ENCODE measurements at places on chromosomes 7 and 10.

- no peak for DNase-seq
Measured at GRCh38 chr7:103577059-103577458, 131.1 kb upstream of the SLC26A5 start.

DNA sequence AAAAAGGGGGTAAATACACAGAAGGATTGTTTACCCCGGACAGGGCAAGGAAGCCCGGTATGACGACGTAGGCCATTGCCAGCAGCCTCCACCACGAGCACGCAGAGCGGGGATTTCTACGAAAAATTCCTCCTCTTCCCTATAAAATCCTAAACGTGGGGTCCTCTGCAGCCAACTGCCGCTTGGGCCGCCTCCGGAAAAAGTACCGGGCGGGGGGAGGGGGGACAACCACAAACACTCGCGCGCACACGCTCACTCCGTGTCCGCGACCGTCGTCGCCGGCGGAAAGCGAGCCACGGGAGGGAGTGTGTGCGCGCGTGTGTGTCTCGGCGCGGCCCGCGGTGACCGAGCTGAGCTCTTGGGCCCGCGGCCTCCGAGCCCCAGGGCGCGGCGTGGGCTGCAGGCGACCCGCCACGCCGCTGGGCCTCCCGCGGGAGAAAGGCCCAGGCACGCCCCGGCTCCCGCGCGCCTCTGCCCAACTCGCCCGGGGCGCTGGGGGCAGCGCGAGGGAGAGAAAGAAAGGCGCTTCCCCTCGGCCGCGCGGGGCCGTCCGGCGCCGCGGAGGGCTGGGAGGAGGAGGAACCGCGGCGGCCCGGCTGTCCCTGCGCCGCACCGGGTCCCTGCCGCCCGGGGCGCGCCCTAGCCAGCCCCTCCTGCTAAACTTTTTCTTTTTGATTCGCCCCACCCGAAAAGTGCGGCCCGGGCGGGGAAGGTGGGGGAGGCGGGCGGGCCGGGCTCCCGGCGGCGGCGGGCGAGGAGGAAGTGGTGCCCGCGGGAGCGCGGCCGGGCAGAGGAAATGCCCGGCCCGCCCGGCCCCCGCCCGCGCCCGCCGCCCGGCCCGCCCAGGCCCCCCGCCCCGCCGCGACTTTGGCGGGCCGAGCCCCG, 1.5 kb downstream of the CTBP2 start:
- DNase-seq = no peak

DNA sequence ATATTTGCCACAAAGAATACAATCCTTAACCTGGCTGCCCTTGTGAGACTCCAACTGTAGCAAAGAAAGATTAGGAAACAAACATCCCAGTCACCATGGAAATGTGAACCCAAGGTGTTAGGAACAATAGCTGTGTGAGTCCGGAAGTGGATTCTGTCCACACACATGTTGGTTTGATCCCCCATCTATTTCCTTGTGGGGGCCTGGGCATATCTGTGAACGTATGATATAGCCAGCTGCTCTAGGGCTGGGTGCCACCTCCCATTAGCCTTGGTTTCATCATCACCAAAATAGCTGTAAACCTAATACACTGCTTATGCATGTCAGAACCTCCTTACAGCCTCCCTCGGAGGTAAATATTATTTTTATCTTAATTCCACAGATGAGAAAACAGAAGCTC, 26.4 kb downstream of the GRK5 start:
- DNase-seq = no peak

DNA sequence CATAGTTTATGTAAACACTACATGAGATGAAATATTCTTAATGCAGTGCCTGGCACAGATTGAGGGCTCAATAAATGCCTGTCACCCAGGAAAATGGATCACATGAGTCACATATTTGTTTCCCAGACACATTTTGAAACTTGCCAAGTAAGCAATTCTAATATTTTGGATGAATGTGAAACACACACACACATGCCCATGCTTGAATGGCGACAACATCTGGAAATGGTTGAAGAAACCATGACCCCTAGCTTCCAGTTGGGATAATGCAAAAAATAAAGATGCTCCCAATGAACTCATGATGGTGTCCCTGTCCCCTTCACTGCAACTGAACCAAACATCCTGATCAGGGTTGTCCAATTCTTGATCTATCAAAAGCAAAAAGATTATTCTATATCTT, 797.3 kb downstream of the XPNPEP1 start:
- DNase-seq = no peak

- DNase-seq = no peak
Measured at GRCh38 chr10:31961277-31962074, 32.8 kb upstream of the ARHGAP12 start.

- DNase-seq = no peak
Measured at GRCh38 chr10:44902941-44903545, 8.1 kb upstream of the TMEM72 start.

GRCh38 chr10:22684699-22685098, 29.7 kb downstream of the PIP4K2A start:
- DNase-seq = no peak

GRCh38 chr7:88346357-88346756, 39.7 kb upstream of the STEAP4 start:
- DNase-seq = no peak

DNA sequence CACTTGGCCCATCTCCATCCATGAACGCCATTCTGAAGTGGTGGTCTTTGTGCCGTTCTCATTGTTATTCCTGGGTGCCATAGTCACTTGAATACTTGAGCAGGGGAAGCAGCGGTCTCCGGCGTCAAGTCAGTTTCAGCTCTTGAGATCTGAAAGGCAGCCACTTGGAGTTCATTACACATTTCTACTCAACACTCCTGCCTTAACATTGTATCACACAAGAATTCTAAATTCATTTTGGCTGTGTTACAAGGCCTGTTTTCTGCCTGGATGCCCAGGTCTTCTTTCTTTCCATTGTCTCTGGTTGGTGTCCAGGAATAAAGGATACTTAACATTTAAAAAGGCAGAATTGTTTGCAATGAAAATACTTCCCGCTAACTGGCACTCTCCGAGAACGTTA, 69.0 kb upstream of the RAB11FIP2 start:
- no peak for DNase-seq

DNA sequence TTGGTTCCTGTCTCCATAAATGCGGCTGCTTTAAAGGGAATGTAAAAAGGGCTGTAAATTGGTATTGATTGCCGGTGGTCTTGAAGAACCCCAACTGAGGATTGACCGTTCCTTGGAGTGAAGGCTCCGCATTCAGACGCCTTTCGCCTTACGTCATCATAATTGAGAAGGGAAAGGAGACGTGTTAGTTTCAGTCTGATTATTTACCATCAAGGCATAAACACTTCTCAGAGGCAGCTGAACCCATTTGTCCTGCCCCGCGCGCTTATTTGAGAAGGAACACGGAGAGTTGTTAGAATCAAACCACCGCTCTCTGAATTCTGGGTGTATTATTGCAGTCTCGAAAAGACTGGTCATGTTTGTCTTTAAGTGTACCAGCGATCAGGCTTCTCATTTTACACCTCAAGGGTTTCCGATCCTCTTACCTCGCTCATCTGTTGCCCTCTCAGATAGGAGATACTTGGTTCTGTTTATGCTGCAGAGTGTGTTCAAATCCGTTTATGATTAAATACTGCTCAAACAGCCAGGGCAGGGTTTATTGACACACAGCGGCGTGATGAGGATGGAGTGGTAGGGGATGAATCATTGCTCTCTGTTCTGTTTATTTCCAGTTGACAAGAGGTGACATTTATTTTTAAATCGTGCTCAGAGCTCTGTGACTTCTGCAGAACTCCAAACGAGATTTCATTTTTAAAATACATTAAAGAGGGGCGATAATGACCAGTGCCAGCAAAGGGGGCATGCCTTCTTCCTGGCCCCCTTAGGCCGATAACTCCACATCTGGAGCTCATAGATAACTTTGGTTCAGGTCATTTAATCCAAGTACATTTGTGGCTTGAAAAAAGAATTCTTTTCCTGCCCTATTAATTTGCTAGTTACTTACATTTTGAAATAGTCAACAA, 30.4 kb downstream of the FOXK1 start:
- no peak for DNase-seq

DNA sequence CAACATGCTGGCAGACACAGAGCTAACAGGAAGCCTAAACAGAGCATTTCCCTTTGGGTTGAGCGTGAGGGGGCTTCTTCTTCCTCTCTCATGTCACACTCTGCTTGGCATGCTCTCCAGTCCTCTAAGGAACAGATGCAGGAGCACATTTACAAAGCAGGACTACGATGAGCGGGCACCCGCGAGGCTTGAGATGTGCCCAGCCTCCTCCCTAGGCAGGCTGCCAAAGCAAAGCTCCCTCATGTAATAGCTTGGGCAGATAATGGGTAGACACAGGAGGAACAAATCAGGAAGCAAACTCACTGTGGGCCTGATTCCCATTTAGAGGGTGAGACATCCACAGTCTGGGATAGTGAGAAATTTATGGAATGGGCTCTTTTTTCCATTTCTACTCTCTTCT, 519.1 kb downstream of the NRG3 start:
- no peak for DNase-seq

DNA sequence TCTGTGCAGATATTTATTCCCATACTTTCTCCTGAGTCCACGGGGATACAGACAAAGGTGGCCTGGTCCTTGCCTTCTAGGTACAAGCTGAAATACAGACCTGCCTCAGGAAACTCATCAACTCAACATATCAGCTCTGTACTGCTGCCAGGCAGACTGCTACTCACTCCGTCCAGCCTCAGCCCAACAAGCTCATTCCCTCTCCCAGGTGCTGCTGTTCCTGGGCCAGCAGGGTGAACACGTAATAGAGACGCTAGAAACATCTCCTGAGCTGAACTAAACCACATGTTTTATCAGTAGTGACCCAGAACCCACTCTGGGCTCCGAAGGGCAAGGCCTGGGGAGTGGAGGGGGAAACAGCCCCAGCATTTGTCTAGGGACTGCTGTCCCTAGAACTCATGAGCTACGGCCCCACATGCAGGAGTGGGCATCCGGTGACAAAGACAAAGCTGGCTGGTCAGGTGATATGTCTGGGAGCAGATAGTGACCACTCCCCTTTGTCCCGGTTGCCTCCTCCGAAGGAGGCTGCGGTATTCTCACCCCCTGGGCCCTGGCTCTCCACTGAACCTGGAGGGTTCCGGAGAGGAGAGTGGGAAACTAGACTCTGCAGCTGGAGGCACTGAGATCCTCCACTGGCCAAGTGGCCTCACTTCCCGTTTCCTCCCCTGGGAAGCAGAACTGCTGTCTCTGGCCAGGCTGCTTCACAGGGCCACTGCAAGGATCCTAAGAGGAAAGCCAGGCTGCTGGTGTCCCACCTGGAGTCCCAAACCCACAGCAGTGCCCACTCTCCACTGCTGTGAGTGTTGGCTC, 116.1 kb downstream of the FAM53B start:
- DNase-seq = no peak

GRCh38 chr10:131722121-131722520, 178.7 kb upstream of the PPP2R2D start:
- DNase-seq = no peak

DNA sequence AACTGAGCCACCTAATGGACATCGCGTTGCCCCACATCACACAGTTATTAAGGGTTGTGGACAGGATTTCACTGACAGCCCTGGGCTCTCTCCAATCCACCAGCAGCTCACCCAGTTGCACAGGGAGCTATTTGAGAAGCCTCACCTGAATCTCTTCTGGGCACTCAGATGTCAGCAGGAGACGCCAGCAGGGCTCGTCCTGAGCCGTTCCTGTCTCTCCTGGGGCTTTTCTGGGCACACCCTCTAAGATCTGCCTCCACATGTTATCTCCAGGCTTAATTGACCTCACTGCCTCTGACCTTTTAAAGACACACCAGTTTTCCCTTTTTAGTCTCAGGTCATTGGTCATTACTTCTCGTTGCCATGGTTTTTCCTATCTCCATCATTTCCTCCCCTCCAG, 63.0 kb downstream of the GRID1 start:
- no peak for DNase-seq

GRCh38 chr7:134780166-134780828, 863 bp downstream of the CALD1 start:
- DNase-seq = no peak

DNA sequence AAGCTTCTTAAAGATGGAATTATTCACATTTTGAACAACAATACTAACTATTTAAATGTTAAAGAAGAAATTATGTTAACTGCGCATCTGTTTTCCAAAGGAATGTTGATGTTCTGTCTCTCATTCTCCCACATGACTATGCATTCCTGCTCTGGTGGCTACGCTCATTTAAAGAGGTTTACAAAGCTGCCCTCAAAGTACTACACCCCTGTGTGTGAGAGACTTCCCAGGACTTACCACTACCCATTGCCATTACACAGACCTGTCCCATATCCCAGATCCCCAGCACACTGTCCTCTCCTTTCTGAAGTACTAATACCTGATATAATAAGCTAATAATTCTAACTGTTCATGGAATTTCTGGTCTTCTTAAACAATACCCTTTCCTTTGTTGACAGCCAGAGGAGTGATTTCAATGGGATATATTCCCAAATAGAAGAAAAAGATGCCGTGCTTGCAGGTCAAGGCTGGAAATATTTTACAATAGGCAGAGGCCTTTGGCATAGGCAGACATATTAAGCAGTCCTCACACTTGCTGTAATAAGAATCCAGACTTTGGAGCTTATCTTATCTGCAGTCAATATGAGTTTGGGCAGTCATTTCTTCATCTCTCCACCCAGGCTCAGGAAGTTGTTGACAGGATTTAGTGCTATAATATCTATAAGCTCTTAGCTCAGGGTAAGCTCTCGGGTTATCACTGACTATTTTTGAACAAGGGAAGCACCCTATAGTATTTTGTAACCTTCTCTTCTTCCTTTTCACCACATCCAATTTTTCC, 12.2 kb downstream of the LIPF start:
- DNase-seq = no peak

GRCh38 chr7:102895602-102896001, 17.2 kb upstream of the LRRC17 start:
- no peak for DNase-seq

DNA sequence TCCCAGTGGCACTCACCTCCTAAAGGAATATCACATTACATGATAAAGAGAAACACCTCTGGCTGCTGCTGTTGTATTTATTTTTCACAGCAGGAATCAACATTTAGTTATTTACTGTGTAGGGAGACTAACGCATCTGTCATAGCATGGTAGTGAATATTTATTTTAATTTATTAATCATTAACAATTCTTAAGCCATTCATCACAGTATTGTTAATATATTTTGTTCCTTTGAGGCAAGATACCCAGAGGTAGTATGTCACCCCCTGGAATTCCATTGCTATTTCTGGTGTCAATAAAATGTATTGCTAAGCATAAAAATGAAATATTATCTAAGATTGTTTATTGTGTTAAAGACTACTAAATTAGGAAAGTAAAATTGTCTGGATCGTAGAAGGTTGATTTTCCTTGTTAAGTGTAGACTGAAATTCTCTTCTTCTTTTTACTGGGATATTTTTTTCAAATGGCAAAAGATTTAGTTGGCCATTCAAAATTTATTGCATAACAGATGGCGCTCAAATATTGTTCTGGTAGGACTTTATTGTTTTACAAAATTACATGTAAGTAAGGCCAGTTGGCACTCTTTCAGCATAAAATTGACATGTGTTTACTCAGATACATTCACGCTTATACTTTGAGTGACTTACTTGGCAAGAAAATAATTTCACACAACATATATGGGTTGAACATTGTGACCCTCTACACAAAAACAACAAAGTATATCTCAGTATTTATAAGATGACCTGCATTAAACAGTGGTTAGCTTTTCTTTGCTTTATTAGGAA, 1358.7 kb upstream of the SORCS1 start:
- no peak for DNase-seq
